ENCODE measurements at places on chromosomes 5 and 9. TPM values are rescaled to one million over a fixed set of nuclear protein-coding genes. Genes with fewer than 3 reads are reported as not detected.

The SPEF2 gene
- total RNA-seq, result 10.0 TPM

The LCN10 gene
- 6.0 TPM for total RNA-seq

The TSSK1B gene
- total RNA-seq, result not detected

The SLC36A2 gene
- total RNA-seq, result 0.19 TPM

The PCDH1 gene
- 9.5 TPM for total RNA-seq

The KIAA0825 gene
- total RNA-seq, result 4.8 TPM

The SV2C gene
- total RNA-seq, result under 0.01 TPM

Data from subcutaneous adipose tissue (tissue), 4 donors.